Suppressor macrophage treated with lipopolysaccharide for 1 hour (primary cell): ENCODE measurements at places on chromosomes 2 and 18.
A peak's percentile ranks its signal among the peaks of the same experiment; 100 is the strongest.

- DNase-seq = no peak
These were observed 4.4 kb upstream of the ST8SIA5 start for GRCh38 chr18:46761059-46761769.

DNA sequence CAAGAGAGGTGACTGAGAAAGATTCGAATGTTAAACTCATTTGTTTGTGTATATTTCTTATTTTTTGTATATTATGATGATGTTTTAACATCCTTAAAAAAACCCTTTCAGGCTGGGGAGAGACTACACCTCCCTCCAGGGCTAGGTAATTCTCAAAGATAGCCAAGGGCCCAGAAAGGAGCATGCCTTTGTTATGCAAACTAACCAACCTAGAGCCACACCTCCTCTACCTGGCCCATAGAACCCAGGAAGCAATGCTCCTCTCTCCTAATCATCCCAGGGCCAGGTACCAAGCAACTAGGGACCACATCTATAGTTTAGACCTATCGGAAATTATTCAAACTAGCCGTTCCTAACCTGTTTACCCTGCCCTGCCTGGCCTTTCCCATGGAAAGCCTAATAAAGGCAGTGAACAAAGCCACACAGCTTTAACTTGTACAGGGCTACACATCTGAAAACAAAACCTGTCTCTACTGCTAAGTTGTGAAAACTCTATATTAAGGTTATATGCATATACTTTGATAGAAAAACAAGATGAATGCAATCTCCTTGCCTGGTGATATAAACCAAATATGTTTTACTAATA, 79.7 kb downstream of the COLEC12 start:
- no peak for DNase-seq

DNA sequence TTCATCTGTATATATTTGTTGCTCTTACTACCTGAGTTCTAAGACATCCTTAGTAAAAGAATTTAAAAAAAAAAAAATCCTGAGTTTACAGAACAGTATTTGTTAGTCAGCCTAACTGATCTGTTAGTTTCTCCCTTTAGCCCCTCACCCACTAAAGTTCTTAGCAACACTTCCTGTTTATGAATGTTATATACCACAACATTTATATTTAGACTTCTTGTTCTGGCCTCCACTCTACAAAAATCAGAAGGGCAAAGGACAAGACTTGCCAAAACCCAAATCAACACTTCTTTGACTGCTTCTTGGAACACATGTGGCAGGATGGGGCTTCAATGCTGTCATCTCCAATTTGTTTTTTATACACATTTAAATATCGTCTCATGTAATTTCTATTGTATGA, 71.1 kb downstream of the MGAT5 start:
- DNase-seq = peak; percentile 42

DNA sequence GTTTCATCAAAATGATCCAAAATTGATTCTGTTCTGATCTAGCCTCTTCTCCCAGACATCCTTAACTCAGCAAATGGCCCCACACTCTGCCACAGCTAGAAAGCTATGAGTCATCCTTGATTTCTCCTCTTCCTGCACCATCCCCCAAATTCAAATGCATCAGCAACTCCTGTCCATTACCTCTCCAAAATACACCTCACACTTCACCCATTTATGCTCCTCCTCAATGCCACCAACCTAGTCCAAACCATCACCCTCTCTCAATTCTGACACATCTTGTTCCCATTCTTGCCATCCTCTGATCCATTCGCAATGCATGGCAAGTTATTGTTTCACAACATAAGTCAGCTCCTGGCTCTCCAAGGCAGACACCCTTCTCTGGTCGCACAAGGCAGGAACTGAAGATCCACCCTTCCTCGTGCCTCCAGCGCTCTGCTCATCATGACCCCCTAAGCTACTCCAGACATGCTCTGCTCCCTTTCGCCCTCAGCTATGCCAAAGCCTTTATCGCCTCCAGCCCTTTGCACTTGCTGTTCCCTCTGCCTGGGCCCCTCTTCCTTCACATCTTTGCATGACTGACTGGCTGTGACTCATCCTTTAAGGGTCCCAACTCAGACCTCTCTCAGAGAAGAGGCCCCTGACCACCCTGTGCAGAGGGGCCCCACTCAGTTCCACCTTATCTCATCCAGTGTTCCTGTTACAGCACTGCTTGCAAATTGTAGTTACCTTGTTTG, 83.6 kb downstream of the MREG start:
- no peak for DNase-seq

DNA sequence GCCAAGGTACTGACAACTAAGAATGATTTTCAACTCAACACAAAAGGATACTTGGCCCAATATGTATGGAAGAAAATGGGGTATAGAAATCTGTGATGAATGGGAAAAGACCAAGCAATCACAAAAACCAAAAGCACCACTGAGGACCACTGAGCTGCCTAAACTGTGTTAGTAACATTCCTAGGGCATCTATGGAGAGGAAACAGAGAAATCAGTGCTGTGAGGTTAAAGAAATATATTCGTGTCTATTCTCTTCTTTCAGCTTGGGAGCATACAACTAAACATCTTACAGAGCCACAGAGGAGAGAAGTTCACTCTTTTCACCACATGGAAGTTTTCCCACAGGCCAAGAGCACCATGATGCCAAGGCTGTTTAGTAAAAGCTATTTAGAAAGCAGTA, 47.3 kb upstream of the CALCRL start:
- DNase-seq = no peak

GRCh38 chr2:3500326-3500899, 18.9 kb downstream of the ADI1 start:
- no peak for DNase-seq

DNA sequence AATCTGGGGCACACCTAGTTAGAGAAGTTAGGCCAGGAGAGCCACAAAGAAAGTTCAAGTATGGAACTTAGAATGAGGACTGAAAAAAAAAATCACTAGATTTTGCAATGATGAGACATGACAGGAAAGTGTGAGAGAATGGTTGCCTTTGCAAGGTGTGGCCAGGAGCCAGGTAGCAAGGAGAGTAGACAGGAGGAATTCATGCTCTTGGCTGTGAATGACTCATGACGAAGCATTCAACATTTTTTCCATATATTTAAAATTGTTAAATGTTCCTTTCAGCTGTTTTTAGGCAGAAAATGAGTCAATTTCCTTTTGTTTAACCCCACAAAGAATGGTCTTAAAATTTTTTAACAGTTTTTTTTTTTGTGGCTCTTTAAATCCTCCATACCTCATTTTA, 636.9 kb downstream of the PLCL1 start:
- DNase-seq = no peak

GRCh38 chr18:28412521-28412920, 235.6 kb upstream of the CDH2 start:
- DNase-seq = no peak

- peak; percentile 29 for DNase-seq
These were observed 141.6 kb downstream of the SRBD1 start for GRCh38 chr2:45469314-45470099.

DNA sequence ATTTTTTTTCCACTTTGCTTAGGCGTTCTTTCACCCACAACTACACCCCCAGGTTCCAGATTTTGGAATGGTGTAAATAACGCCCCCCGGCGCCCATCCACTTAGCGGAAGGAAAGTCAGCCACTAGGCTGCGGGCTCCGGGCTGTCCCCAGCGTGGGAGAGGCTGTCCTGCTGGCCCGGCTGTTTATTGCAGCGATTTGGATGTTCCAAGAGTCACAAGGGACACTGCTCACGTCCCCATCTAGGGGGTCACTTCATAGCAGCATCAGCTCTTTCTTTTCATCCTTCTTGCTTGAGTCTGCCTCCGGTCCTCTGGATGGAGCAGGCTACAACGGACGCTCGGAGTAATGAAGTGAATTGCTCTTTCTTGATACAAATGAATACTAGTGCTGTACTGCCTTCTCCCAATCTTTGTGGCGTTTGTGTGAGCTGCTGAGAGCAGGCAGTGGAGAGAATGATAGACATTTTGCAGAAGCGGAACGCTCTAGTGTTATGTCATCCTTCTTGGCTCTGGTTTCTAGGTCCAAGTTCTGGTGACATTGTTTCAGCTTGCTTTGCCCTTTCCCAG, 50.7 kb upstream of the PAIP2B start:
- DNase-seq = peak; percentile 91

GRCh38 chr2:33136056-33136455, 189.3 kb downstream of the LTBP1 start:
- DNase-seq = no peak

- no peak for DNase-seq
These were observed 214.4 kb downstream of the FHOD3 start for GRCh38 chr18:36511791-36512352.

GRCh38 chr2:20355131-20355530, 4.5 kb upstream of the PUM2 start:
- no peak for DNase-seq

DNA sequence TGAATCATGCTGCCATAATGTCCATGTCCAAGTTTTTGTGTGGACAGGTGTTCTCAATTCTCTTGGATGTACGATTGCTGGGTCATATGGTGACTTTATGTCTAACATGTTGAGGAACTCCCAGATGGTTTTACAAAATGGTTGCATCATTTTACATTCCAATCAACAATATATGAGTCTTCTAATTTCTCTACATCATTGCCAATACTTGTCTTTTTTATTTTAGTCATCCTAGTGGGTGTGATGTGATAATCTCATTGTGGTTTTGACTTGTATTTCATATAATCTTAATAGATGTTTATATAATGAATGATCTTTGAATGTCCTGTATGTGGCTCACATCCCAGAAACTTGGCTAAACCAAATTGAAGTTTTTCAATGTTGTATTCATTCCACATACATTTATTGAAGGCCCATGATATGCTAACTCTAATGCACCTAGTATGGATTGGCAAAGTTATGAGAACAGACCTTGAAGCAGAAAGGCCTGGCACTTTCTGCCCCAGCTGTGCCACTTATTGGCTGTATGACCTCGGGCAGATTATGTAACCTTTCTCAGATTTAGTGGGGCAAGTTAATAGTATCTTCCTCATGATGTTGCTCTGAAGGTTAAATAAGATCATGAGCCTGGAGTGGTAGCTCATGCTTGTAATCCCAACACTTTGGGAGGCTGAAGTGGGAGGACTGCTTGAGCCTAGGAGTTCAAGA, 205.4 kb downstream of the RAB3GAP1 start:
- no peak for DNase-seq

- peak; percentile 75 for DNase-seq
These were observed 18.7 kb upstream of the CCDC102B start for GRCh38 chr18:68779169-68779568.

GRCh38 chr2:3398857-3399256, 19.4 kb downstream of the TRAPPC12 start:
- no peak for DNase-seq

- no peak for DNase-seq
These were observed 467.2 kb downstream of the NRXN1 start for GRCh38 chr2:50564766-50565165.

DNA sequence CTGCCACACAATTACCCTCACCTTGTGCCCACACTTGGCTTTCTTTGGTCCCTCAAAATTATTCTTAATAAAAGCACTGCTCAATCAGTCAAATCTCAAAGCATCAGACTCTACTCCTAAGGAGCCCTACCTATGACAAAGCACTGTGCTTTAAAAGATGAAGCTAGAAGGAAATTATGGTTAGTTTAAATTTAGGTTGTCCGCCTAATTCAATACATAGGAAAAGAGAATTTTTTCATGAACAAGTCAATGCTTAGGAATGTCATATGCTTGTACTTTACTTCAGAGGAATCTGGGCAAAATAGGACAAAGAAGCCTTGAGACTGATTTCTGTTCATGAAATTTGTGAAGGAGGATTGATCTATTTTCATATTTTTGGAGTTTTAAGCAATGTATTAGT, 726.4 kb upstream of the CDH2 start:
- no peak for DNase-seq

DNA sequence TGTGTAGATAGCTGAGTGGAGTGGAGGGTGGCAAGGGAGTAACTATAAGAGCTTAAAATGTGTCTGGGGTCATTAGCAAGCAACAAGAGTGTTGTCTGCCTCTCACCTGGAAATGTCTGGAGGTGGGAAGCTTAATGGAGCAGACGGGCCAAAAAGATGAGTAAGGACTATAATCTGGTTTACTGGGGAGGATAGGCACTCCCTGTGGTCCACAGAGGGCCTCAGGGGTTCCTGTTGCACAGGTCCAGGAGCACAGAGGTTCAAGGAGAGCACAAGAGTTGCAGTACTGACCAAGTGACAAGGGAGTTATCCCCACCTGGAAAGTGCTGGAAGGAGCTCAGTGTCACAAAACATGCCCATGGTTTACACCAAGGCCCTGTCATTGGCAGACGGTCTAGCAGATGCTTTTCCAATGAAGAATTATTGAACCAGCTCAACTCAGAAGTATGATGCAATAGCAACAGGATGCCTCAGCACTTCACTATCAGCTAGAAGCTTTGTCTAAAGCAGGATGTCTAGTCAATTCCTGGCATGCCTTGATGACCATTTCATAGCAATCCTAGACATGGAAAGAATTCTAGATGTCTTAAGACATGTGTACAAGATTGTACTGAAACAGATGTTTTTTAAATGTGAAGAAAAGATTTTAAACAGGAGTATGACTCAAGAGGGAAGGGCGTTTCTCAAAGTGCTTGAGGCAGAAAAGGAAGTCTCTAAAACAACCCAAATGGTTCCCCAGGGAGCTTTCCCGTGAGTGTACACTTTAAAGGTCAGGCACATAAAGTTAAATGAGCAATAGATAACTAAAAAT, 62.9 kb upstream of the SERPINE2 start:
- no peak for DNase-seq

DNA sequence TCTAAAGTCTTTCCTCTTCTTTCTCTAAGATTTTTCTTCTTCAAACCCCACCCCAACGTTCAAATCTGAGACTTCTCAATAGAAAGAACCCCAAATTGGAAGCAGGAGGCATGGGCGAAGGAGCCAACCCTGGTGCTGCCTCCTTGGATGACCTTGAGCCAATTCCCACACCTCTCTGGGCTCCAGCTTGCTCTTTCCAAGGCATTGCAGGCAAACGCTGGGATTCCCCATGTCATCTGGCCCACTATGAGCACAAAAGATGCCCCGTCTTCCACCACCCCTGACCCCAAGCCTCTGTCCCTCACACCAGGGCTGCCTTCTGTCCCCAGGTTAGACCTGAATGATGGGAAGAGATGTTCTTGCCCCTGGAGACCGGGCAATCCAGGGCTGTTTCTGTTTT, 57.0 kb downstream of the TTC32 start:
- no peak for DNase-seq

DNA sequence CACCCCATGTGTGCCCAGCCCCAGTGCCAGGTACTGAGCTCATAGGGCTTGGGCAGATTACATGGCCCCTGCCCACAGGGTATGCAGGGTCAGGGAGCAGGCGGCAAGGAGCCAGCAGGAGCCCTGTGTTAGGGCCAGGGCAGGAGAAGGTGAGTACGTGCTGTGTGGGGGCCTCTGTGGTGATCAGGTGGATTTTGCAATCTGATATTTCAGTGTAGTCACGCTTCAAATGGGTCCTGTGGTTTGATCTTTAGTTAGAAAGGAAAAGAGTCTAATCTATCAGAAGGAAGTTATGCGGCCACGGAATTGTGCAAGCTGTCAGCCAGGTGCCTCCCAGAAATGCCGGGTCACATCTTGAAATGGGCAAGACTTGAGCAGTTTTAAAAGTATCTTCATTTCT, 13.9 kb downstream of the UBE2F start:
- DNase-seq = no peak

DNA sequence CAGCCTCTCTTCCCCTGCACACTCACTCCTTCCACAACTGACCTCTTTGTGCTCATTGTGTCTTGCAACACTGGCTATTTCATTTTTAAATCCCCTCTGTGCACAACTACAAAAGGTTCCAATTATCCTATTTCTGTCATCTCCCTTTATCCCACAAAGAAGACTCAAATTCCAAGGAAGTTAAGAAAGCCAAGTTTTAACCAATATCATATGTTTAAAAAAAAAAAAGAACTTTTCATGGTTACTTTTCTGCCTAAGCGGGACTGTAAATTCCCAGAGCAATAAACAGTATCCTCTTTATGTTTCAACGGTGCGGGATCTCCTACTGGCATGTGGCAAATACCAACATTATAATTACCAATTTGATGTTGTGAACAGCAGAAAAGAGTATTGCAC, 83.8 kb downstream of the DOCK10 start:
- no peak for DNase-seq
